ENCODE measurements at places on chromosomes 13 and 19. TPM values are rescaled to one million over a fixed set of nuclear protein-coding genes. Genes with fewer than 3 reads are reported as not detected.

The CCDC169 gene
- total RNA-seq: not detected

GRCh38 chr19:35236638-35237400 lies 8.3 kb upstream of the FAM187B start:
- H3K4me3 ChIP-seq: no peak overlapping the region
- peak; percentile 21 for DNase-seq
- H3K36me3 ChIP-seq: no peaks in the 10 kb centered on the region

DNA sequence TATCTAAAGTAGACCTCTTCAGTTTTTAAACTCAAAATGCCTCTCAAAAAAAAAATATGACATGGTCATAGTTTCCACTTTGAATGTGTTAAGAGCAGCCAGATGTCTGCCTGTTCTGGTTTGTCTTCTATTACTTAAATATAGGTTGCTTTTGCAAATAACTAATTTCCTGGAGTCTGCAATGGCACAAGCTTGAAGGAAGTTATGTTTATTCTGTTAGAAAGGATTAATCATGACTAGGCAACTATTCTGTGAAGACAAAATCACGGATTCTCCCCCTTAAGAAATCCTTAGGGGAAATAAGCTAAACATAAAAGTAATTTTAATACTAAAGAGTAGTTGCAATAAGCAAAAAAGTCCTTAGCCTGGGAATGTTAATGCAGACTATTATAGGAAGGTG lies 26.3 kb downstream of the SKA3 start:
- no peaks in the 10 kb centered on the region for H3K4me1 ChIP-seq
- no peaks in the 10 kb centered on the region for H3K27me3 ChIP-seq
- no peak overlapping the region for H3K4me3 ChIP-seq
- H3K27ac ChIP-seq: no peak overlapping the region
- DNase-seq: no peak
- H3K36me3 ChIP-seq: peaks cover 28% of the 10 kb centered on the region

- peaks cover 18% of the 10 kb centered on the region for H3K36me3 ChIP-seq
- DNase-seq: no peak
- no peaks in the 10 kb centered on the region for H3K27me3 ChIP-seq
- H3K4me3 ChIP-seq: no peak overlapping the region
Measured at GRCh38 chr19:7930765-7931164, 4.8 kb upstream of the CTXN1 start.

DNA sequence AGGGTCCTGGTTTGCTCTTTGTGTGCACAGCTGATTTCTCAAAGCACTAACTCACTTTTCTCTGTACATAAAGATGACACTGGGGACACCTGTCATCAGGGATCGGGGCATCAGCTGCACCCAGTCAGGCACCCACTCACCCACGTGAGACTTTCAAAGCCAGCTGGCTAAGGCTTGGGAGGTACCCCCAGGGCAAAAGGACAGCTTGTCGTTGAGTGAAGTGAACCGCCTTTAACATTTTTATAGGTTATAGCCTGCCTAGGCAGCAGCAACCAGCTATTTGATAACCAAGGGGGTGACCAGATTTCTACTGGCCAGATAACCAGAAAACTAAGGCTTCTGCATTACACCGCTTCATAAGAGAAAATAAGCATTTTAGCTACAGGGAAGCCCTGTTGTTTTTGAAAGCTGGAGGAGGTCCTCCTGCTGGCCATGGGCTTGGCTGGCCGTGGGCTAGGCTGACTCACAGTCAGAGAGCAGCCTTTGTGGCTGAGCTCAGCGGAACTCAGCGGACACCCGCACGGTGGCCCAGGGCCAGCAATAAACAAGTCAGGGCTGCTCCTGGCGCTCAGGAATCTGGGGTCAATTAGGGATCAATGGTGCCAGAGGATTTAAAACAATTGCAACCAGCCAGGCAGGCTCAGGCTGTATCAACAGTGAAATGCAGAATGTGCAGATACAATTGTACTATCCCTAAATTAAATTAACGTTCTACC lies 57.1 kb downstream of the ALOX5AP start:
- H3K4me1 ChIP-seq: peaks cover 19% of the 10 kb centered on the region
- no peaks in the 10 kb centered on the region for H3K36me3 ChIP-seq
- no peaks in the 10 kb centered on the region for H3K27me3 ChIP-seq
- H3K4me3 ChIP-seq: no peak overlapping the region
- no peak overlapping the region for H3K27ac ChIP-seq

GRCh38 chr13:28579322-28579721 lies 79.6 kb upstream of the POMP start:
- H3K27ac ChIP-seq: no peak overlapping the region
- no peak overlapping the region for H3K4me3 ChIP-seq
- no peak for DNase-seq
- no peaks in the 10 kb centered on the region for H3K36me3 ChIP-seq
- H3K27me3 ChIP-seq: peaks cover 5% of the 10 kb centered on the region

The ZSCAN4 gene
- not detected for total RNA-seq

DNA sequence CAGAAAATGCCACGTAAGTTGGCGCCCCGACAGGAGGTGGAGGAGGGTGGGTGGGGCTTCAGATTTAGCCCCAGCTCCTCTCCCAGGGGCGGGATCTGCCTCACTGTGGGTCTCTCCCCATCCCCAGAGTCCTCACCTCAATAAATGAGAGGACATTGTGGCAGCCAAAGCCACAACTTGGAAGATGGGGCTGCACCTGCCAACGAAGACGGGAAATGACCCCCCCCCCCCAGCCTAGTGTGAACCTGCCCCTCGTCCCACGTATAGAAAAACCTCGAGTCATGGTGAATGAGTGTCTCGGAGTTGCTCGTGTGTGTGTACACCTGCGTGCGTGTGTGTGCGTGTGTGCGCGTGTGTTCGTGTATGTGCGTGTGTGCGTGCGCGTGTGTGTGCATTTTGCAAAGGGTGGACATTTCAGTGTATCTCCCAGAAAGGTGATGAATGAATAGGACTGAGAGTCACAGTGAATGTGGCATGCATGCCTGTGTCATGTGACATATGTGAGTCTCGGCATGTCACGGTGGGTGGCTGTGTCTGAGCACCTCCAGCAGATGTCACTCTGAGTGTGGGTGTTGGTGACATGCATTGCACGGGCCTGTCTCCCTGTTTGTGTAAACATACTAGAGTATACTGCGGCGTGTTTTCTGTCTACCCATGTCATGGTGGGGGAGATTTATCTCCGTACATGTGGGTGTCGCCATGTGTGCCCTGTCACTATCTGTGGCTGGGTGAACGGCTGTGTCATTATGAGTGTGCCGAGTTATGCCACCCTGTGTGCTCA lies 1.5 kb upstream of the TRAPPC5 start:
- H3K4me3 ChIP-seq: no peak overlapping the region
- H3K27me3 ChIP-seq: peaks cover 41% of the 10 kb centered on the region
- peaks cover 4% of the 10 kb centered on the region for H3K36me3 ChIP-seq
- DNase-seq: peak; percentile 77

DNA sequence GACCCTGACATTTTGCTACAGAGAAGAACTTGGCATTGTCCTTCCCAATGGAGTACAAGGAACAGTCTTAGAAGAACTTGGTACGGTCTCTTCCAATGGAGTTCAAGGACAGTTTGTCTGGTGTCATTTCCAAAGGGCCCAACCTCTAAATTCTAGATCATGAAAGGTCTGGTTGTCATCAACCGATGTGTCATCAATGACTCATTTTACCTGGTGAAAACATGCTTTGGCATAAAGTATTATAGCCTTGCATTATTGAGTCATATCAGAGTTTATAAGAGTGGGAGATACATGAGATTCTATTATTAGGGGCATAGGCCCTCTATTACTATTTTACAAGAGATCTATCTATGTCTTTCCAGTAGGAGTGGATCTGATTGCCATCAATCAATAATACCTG lies 4.3 kb downstream of the CYP2B6 start:
- no peak overlapping the region for H3K4me3 ChIP-seq
- no peaks in the 10 kb centered on the region for H3K36me3 ChIP-seq
- no peaks in the 10 kb centered on the region for H3K27me3 ChIP-seq
- H3K4me1 ChIP-seq: no peaks in the 10 kb centered on the region
- DNase-seq: no peak

DNA sequence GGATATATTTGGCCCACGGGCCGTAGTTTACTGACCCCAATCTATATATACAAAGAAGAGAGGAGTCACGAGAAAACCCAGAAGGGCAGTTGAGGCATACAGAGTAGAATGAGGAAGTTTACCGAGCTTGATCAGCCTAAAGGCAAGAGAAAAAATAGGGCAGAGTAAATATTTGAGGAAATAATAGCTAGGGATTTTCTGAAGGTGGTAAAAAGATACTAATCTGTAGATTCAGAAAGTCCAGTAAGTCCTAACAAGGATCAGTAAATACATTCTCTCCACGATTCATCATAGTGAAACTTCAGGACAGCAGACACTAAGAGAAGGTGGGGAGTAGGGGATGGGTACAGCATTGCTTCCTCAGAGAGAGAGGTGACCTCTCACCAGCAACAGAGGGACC lies 248.1 kb downstream of the ATP8A2 start:
- no peaks in the 10 kb centered on the region for H3K36me3 ChIP-seq
- H3K27me3 ChIP-seq: peaks cover 14% of the 10 kb centered on the region
- H3K4me3 ChIP-seq: no peak overlapping the region
- H3K27ac ChIP-seq: no peak overlapping the region

GRCh38 chr13:33677215-33677614 lies 140.7 kb upstream of the RFC3 start:
- no peak for DNase-seq
- no peaks in the 10 kb centered on the region for H3K36me3 ChIP-seq
- no peaks in the 10 kb centered on the region for H3K4me1 ChIP-seq
- H3K27me3 ChIP-seq: no peaks in the 10 kb centered on the region

- peak overlapping the region; percentile 63 for H3K4me3 ChIP-seq
- peaks cover 2% of the 10 kb centered on the region for H3K4me1 ChIP-seq
- no peak overlapping the region for H3K27ac ChIP-seq
- no peak for DNase-seq
Measured at GRCh38 chr19:51339313-51339686, 2.6 kb downstream of the VSIG10L start.

DNA sequence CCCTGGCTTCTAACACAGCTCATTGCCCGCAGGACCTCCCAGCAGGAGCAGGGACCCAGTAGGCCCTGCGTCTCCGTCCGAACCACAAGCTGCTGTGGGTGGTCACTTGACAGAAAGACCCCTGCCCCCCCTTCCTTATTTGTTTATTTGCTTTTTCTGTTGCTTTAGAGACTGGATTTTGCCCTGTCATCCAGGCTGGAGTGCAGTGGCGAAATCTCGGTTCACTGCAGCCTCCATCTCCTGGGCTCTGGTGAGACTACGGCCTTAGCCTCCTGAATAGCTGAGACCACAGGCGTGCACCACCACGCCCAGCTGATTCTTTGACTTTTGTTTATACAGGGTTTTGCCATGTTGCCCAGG lies 7.6 kb upstream of the PTBP1 start:
- H3K4me1 ChIP-seq: peaks cover 6% of the 10 kb centered on the region
- no peak overlapping the region for H3K27ac ChIP-seq

The CACNG8 gene
- total RNA-seq: not detected

DNA sequence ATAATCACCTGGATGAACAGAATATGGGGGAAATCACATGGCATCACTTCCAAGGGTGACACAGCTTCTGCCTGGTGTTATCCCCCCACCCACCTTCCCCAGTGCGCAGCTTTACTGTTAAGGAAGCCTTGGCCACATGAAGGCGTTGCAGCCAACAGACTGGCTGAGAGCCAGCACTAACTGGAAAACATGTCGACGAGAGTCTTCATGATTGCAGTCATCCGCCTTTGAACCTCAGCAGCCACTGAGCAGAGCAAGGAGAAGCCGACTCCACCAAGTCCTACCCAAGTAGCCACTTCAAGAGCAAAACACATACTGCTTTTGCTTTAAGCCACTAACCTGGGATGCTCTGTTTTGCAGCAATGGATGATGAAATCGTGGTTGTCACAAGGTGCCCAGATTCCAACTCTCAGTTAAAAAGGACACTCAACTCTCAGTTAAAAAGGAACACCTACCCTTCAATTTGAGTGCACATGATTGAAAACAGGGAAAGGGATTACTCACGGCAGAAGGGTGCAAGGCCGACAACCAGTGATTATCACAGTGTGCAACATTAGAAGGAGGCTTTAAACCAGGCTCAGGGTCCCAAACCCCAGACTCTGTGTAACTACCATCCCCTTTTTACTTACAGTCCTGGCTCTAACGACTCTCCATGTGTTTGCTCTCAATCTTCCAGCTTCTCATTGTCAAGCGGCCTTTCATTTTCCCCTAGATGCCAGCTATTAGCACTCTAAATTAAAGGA lies 149.1 kb downstream of the KLF12 start:
- H3K27me3 ChIP-seq: no peaks in the 10 kb centered on the region
- DNase-seq: peak; percentile 89
- H3K36me3 ChIP-seq: no peaks in the 10 kb centered on the region
- peak overlapping the region; percentile 36 for H3K4me3 ChIP-seq
- peak overlapping the region; percentile 62 for H3K27ac ChIP-seq

DNA sequence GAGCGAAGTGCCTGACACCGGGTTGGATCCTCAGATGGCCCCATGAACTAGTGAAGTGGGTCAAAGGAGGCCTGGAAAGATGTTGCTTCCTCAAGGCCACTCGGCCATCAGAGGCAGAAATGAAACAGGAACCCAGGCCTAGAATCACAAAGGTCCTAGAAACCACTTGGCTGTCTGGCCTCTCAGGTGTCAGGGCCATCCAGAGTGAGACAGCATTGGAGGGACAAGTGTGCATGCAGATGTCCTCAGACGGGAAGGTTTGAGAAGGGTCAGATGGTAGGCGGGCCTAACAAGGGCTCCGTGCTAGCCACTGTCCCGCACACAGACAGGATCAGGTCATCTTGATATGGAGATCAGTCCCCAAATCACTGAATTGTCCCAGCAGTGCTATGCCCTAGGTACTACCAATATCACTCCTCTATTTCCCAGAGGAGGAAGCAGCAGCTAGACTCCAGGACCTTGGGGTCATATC lies 14.3 kb downstream of the CCDC97 start:
- H3K4me1 ChIP-seq: peaks cover 16% of the 10 kb centered on the region
- H3K27ac ChIP-seq: peak overlapping the region; percentile 47
- H3K36me3 ChIP-seq: peaks cover 64% of the 10 kb centered on the region
- H3K27me3 ChIP-seq: no peaks in the 10 kb centered on the region
- DNase-seq: no peak

GRCh38 chr13:95570016-95570415 lies 17.5 kb downstream of the CLDN10 start:
- no peaks in the 10 kb centered on the region for H3K36me3 ChIP-seq
- H3K27ac ChIP-seq: no peak overlapping the region
- no peaks in the 10 kb centered on the region for H3K4me1 ChIP-seq
- no peak overlapping the region for H3K4me3 ChIP-seq
- no peaks in the 10 kb centered on the region for H3K27me3 ChIP-seq

The SDHAF1 gene
- 28.8 TPM for total RNA-seq

The OVOL3 gene
- total RNA-seq: not detected

The SHANK1 gene
- total RNA-seq: 0.32 TPM

DNA sequence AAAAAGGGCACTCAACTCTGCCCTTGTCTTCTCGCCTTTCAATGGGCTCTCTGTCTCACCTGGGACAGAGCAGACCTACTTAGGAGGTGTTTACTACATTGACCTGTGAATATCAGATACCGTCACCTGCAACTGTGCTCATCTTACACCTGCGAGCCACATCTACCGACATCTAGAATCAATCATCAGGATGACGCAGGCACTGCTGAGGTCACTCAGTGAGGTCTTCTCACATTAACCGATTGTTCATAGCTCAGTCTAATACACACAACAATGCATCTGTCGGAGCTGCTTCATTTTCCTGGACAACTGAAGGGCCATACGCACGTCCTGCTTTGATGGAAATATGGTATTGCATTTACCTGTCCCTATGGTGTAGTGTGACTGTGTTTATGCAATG lies 211.9 kb downstream of the FGF9 start:
- no peak overlapping the region for H3K27ac ChIP-seq
- H3K36me3 ChIP-seq: no peaks in the 10 kb centered on the region
- H3K27me3 ChIP-seq: no peaks in the 10 kb centered on the region
- H3K4me3 ChIP-seq: no peak overlapping the region

GRCh38 chr19:13764821-13765394 lies 586 bp downstream of the MRI1 start:
- H3K4me3 ChIP-seq: peak overlapping the region; percentile 71
- H3K36me3 ChIP-seq: peaks cover 35% of the 10 kb centered on the region
- DNase-seq: peak; percentile 19
- H3K27ac ChIP-seq: peak overlapping the region; percentile 29
- no peaks in the 10 kb centered on the region for H3K27me3 ChIP-seq

The FAM83E gene
- 2.7 TPM for total RNA-seq

Measured in T-cell (primary cell).